Fibroblast of lung (primary cell): ENCODE measurements at places on chromosomes 11 and 22. TPM values are rescaled to one million over a fixed set of nuclear protein-coding genes. Genes with fewer than 3 reads are reported as not detected.
A peak's percentile ranks its signal among the peaks of the same experiment; 100 is the strongest.

DNA sequence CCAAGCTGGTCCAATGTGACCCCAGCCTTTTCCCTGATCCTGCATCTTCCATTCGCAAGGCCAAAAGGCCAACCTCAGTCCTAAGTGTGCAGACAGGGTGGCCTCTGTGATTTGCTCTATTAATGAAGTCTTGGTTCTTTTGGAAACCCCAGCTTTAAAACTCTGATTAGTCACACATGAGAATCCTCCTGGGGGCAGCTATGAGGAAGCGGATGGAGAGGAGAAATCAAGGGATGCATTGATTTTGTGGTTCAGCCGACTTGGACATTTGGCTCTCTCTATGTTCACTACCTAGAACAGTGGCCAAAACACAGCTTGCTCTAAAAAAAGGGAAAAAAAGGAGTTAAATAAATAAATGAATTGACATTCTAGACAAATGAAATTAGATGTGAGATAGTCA is 98.6 kb upstream of the USP47 start:
- DNase-seq = no peak

DNA sequence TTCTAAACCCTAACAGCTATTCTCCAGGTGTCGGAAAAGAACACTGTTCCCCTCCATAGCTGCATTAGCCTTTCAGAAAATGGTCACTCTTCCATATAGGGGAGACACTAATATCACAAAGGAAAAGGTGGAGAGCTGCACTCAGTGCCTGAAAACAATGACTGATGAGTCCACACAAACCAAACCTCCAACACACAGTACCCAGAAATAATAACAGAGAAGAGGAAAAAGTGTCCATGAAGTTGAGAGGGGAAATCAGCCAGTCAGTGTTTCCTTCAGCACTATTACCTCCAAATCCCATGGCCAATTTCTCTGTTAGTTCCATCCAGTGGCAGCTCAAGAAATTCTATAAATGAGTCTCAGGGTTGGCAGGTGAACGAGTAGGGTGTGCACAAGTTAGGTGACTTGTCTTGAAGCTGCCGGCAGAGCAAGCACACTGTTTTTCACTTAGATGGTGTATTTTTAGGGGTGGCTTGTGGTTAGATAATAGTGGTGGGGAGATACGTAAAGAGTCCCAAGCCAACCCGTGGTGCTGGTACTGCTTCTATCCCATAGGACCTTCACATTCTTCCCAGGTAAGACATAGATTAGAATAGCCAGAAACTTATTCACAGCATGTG is 84.5 kb upstream of the CHRM4 start:
- DNase-seq = no peak

GRCh38 chr22:22884010-22884887 is 3.4 kb upstream of the IGLL5 start:
- DNase-seq = peak; percentile 12

DNA sequence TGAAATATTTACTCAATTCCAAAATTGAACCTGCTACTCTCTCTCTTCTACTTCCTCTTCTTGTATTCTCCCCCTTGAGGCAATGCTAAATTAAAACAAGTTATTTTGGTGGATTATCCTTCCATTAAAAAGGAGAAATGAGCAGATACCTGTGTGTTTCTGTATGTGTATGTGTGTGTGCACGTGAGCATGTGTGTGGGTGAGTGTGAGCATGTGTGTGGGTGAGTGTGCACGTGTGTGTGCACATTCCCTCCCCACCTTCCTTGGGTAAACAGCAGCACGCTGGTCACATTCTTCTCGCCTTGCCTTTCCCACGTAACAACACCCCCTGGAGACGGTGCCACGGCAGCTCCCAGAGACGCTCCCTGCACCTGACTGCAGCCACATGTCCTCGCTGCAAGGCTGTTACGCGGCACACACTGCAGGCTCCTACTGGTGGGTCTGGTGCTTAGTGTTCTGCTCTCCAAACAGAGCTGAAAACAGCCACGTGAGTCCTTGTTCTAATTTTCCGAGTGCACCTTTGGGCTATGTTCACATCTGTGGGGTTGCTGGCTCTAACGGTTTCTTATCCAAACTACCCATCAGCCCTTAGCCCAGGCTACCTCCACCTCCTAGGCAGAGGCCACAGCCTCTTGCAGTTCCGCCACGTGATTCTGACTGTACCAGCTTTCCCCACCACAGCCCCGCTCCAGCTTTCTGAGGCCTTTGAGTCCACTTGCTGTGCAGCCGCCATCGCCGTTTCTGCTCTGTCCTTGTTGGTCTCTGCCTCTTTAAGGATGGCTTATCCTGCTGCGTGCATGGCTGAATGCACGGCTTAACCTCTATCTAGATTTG is 123.4 kb downstream of the CTTN start:
- DNase-seq = no peak

The HMOX1 gene
- 58.9 and 116 TPM in 2 replicates for polyA plus RNA-seq

GRCh38 chr11:57597916-57598830 is 688 bp downstream of the SERPING1 start:
- DNase-seq = peak; percentile 78

DNA sequence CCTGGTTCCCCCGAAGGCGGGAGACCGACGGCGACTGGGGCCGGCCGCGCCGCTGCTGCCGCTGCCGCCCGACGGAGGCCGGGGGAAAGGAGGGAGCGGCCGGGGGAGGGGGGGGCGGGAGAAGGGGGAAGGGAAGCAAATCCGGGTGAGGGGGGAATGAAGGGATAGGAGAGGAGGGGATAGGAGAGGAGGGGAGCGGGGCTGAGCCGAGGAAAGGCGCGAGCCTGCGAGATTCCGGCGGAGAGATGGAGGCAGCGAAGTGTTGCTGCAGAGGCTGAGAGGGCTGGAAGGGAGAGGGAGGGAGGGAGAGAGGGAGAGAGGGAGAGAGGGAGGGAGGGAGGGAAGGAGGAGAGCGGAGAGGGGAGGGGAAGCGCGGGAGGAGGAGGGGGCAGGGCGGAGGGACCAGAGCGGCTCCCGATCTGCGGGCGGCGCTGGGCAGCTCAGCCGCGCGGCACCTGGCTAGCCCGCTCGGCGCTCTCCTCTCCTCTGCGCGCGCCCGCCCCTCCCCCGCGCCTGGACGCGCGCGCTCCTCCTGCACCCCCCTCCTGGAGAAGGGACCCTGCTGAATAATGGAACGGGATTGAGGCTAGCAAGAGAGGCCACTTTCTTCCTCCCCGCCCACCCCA is 52.3 kb downstream of the SLC22A12 start:
- DNase-seq = no peak

DNA sequence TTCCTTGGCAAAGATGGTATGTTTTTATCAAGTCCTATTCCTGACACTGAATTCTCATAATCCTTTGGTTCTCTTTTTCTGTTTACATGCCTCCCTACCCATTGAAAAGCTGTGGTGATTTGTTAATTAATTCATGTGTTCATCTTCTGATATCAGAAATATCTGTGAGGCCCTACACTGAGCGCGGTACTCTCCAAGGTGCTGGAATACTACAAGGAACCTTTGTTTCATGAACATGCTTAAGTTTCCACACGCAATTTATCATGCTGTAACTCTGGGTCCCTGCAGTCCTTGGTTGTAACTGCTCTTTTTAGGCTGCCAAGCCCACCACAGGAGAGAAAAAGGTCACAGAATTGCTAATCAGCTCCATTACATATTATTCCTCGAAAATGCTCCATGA is 331.8 kb downstream of the FAT3 start:
- peak; percentile 40 for DNase-seq

The MPEG1 gene
- polyA plus RNA-seq = not detected in 2 replicates

DNA sequence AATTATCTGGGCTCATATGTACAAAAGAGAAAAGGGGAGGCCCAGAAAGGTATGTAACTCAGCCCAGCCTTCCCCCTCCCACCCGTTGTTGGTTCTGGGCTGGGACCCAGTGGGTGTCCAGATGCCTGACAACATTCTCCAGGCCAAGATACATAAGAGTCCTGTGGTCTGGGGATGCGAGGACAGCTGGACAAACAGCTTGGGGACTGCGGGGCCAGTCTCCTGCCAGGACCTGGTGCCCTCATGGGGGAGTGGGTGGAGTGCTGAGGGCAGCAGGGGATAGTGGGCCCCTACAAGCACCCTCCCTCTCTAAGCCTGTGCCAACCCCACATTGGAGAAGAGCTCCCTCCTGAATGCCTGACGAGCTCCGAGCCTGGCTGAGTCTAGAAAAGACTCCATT is 3.5 kb upstream of the SLC22A6 start:
- DNase-seq = no peak

DNA sequence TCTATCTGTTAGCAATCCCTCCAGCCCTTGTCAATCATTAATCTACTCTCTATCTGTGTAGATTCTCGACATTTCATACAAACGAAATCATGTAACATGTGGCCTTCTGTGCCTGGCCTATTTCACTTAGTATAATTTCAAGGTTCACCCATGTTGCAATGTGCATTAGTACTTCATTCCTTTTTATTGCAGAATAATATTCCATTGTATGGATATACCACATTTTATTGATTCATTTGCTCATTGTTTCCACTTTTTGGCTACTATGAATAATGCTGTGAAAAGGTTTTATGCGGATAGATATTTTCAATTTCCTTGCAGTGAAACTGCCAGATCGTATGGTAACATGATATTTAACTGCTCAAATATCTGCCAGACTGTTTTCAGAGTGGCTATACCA is 100.1 kb downstream of the MIAT start:
- no peak for DNase-seq

DNA sequence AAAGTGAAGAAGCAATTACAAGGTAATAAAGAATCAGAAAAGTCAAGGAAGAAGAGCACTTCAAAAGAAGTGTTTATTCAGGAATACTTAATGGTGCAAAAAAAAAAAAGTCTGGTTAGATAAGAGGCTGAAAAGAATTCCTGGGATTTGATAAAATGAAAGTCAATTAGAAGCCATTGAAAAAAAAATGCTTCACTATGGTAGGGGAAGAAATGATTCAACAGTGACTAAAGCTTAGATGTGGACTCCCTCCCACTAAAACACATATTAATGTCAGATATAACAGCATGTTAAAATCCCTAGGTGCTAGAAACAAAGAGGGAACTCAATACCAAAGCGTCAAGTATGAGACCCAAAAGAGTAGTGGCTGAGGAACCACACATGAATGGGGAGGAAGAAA is 335.3 kb upstream of the PITPNB start:
- DNase-seq = no peak

DNA sequence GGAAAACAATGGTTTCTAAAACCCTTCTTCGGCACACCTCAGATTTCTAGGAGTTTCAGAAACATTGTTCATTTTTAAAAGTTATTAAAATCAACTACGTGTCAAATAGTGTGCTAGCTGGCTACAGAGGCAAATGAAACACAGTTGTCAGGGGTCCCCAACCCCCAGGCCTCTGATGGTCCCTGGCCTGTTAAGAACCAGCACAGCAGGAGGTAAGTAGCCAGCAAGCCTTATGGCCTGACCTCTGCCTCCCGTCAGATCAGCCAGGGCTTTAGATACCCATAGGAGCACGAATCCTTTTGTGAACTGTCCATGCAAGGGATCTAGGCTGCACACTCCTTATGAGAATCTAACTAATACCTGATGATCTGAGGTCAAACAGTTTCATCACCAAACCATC is 648.2 kb downstream of the FAM181B start:
- no peak for DNase-seq

DNA sequence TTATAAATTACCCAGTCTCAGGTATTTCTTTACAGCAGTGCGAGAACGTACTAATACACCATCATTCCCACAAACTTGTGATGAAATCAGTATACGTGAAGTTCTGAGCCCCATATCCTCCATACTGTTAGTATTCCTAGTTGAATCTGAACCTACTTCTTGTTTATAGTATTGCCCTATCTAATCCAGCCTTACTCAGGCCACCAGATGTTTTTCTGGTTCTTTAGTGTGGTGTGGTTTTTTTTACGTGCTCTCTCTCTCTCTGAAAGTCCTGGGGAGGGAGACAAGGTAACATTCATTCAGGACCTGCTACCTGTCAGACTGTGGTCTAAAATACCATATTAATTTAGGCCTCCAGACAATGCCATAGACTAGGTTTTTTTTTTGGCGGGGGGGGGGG is 47.6 kb upstream of the TEAD1 start:
- no peak for DNase-seq

DNA sequence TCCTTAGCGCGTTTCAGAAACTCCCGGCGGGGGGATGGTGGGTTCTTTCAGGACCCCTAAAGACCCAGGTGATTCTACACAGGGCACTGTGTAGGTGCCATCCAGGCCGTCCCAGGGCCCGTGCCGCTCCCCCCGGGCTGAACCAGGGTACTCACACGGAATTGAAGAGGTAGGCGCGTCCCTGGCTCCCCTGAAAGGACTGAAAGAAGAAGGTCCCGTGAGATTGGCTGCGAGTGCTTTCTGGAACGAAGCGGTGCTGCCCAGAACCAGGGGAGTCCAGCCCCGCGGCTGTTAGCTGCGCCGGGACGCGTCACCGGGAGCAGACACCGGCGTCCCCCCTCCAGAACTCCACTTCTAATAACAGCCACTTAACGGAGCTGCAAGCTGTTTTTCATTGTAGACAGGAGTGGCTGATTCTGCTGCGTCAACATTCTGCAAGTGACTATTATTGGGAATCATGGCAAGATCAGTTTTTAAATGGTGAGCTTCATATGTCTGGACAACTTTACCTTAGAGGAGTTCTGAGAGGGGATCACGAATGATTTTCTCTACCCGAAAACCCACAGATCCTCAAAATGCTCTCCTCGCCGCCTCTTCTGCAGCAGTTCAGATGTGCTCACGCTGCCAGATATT is 31.8 kb downstream of the YPEL1 start:
- DNase-seq = no peak

The ZNF280B gene
- polyA plus RNA-seq = 0.81 and 0.90 TPM in 2 replicates

DNA sequence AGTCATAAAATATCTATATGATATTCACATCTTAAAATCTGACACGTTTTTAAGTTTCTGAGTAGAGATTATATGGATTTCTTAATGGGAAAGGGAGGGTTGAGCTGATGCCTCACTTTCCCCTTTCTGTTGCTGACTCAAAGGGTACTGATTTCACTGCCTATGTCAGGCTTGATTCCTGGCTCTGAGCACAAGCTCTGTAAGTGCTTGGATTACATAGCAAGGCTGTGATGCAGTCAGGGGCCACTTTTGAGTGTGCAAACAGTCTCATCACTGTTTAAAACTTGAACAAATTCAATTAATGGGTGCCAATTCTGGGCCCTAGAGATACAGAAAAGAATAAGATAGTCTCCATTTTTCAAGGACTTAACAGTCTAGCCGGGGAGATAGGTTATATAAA is 14.4 kb downstream of the ATXN10 start:
- DNase-seq = peak; percentile 33

- peak; percentile 82 for DNase-seq
Measured at GRCh38 chr11:8810540-8811301, 100.3 kb upstream of the AKIP1 start.

- peak; percentile 18 for DNase-seq
Measured at GRCh38 chr22:36562261-36562835, 33.4 kb upstream of the EIF3D start.

GRCh38 chr11:77038825-77039326 is 4.7 kb downstream of the B3GNT6 start:
- DNase-seq = no peak

DNA sequence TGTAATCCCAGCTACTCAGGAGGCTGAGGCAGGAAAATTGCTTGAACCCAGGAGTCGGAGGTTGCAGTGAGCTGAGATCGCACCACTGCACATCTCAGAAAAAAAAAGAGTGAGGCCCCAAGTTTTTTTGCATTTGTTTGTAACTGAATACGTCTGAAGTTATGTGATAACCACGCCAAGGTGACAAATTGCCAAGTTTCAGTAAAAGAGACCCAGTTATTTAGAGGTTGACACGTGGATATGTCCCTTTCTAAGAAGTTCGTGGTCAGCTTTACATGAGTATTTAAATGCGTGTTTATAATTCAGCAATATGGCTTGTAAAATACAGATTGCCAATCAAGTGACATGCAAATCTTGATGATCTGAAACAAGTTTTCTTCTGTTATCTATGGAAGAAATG is 8.0 kb downstream of the PPARA start:
- no peak for DNase-seq

The DTX4 gene
- polyA plus RNA-seq = 1.2 and 2.1 TPM in 2 replicates

- no peak for DNase-seq
Measured at GRCh38 chr11:95055283-95055897, 6.2 kb downstream of the KDM4F start.
